ENCODE measurements at places on chromosomes 4 and X.

- no peak for DNase-seq
Observed at GRCh38 chrX:56029188-56029587, 203.0 kb upstream of the KLF8 start.

GRCh38 chr4:127558489-127559407 is 74.0 kb upstream of the INTU start:
- DNase-seq: no peak

DNA sequence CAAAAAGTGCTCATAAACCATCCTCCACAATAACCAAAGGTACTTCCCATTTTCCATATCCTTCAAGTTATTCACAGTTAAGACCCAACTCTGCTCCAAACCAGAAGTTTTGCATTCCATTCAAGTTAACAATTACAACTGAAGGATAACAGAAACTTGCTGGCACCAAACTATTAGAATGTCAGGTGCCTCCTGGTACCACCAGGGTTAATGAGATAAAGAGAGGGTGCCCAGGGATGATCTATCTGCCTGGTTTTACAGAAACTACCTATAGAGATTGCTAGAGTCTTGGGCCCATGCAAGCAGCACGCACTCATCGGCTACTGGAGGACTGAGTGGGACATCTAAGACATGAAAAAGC is 114.6 kb downstream of the RBM47 start:
- DNase-seq: no peak

- DNase-seq: peak; percentile 53
Observed at GRCh38 chr4:102734591-102735385, 26.0 kb downstream of the MANBA start.

DNA sequence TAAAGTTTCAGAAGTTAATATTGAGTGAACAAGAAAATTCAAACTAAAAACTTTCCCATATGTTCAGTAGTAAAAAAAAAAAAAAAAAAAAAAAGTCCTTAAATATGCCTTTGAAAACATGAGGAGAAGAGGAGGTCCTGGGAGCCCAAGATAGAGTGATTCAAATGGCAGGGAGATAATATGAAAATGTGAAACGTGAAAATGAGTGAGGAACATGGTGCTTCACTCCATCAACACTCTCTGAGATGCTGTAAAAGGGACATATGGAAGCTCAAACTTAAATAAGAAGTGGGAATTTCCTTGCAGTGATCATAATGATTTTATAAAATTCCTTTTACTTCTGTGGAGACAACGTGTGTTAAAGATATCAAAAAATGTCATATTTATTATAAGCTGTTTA is 423.9 kb downstream of the PABPC4L start:
- no peak for DNase-seq

DNA sequence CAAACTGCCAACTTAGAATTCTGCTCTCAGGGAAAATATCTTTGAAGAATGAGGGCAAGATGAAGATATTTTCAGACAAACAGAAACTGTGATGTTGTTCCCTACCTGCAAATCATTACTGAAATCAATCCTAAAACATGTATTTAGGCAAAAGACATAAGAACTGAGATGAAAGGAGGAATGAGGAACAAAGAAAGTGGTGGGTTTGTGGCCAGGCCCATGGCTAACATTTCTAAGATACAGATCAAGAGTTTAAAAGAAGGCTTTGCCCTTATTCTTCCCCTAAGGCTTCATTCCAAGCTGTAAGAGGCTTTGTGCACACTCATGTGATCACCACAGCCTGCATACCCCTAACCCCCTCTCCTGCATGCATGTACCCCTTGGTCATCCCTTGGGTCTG is 46.5 kb downstream of the ADGRG2 start:
- DNase-seq: no peak

DNA sequence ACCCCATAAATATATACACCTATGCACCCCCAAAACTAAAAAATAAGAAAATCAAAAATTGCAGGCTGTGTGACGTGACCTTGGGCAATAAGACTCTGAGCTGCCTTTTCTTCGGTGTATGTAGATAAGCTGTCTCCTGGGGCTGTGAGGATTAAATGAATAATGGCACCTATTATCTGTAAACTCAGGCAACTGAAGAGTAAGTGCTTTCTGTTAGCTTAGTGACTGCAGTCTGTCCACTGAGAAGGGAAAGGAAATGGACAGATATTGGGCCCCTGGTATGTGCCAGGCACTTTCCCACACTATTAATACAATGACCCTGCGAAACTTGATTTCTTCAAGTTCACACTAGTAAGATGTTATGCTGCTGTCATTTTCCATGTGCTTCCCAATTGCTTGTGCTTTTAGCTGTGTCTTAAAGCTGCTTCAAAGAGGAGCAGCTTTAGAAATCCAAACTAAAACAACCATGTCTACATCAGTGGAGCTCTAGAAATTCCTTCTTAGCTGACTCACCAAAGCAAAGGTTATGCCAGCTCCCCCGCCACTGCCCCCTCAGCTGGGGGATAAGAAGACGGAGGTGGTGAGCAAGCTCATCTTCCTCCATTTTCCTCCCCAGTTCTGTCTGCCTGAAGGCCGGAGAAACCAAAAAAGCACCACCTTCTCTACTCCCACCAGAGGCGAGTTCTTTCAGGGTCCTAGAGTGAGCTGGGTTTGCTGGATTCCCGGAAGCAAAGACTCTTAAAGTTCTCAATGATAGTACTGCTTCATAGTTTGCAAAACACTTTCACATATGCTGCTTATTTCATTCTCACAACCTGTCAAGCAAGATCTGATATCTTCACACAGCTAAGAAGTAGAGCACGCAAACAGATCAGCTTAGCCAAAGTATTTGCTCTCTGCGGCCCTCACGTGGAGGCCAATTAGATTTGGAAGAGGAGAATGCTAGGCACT is 8.8 kb upstream of the DGAT2L6 start:
- no peak for DNase-seq

DNA sequence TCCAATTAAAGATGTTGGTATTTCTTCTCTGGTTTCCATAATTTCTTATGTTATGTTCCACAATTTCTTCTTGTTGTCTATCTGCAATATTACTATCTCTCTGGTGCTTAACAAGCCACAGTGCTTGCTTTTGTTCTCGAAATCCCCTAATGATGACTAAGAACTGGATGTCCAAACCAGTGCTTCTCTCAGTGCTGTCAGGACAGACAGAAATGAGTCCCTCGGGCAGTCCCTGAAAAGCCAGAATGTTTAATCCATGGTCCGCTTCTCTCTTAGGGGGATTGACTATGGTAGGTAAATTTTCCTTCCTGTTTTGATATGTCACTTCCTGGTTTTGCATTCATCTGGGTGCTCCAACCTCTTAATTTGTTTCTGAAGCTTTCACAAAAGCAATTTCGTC is 321.6 kb upstream of the PCDH10 start:
- DNase-seq: peak; percentile 7

DNA sequence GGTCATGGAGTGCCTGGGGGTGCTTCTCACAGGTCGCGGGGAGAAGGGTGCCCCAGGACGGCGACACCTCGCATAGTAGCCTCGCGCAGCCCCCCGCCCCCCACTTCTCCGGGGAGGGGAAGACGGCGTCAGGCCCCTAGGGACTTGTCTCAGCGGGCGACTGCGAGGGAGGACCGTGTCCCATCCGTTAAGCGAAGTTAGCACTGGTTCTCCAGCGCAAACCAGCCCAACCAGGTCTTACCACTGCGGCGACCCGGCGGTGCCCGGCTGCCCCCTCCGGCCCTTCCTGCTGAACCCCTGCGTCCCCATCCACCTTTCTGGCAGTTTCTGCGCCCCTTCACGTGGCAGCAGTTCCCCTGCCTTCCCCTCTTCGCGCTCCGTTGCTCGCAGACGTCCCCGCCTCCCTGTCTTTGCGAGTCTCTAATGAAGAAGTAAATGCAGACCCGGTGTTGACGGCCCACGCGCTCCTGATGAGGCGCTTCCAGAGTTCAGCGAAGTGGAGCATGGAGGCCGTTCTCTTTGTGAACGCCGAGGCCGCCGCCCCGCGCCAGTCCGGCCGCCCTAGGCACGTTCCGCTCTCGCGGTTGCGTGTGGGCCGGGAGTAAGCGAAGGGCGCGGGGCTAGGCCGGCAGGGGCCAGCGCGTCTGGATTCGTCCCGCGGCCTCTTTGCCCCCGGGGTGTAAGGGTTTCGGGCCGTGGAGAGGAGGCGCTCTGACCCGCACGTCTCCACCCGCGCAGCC is 3.0 kb downstream of the SLIT2 start:
- no peak for DNase-seq

GRCh38 chr4:168769416-168769815 is 240.6 kb downstream of the CBR4 start:
- no peak for DNase-seq

- no peak for DNase-seq
Observed at GRCh38 chrX:128698573-128699181, 646.5 kb upstream of the ACTRT1 start.

- no peak for DNase-seq
Observed at GRCh38 chr4:108651014-108651791, 804 bp downstream of the OSTC start.

DNA sequence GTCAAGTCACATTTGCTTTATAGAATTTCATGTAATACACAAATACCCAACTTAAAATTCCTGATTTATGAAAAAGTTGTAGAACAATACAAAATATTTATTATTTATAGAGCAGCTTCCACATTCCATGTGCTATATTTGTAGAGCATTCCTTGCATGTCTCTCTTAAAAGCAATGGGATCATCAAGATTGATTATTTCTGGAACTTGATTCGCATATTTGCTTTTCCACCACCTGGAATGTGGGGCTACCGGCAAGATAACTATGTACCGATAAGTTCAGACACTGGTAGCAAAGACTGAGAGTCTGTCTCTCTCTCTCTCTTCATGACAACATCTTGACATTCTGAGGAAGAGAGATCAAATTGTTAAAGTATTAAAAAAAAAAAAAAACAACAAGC is 59.3 kb downstream of the MAPK10 start:
- no peak for DNase-seq

GRCh38 chrX:16882169-16882568 is 12.0 kb upstream of the RBBP7 start:
- no peak for DNase-seq

DNA sequence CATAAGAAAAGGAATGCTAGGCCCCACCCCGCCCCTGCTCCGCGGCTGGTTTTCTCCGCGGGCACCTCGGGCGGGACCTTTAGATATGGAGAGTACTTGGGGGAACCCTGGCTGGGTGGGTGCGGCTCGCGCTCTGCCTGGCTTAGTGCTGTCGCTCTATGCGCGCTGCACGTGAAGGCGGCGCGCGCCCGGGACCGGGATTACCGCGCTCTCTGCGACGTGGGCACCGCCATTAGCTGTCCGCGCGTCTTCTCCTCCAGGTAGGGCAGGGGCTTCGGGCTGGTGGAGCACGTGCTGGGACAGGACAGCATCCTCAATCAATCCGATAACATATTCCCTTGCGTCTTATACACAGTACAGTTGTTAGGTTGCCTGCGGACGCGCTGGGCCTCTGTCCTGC is 56.0 kb downstream of the MAGEB10 start:
- DNase-seq: no peak

- DNase-seq: no peak
Observed at GRCh38 chr4:7183780-7184460, 8.4 kb upstream of the SORCS2 start.

DNA sequence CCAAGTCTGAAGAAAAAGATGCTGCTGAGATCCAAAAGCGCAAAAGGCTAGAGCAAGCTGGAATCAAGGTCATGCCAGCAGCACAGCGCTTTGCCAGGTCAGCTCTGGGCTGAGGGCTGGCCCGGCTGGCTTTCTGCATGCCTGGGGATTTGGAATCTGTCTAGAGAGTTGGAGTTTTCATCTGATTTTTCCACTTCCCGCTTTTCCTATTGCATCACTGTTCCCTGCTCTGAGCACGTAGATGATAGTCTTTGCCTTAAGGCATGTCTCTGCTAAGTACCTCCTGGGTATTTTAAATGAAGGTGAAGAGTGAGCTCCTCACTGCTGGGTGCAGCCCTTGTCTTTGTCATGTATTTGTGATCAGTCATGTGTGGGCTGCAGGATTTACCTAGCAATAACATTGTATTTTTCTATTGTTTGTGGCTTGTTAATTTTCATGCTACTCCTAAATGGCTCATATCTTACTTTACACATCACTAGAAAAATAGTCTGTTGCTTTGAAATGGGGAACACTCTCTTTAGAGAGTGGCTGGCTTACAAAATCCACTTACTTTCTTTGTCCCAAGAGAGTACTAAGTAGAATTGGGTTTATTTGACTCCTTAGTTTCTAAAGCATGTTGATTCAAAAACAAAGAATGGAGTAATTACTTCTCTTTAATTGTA is 82.8 kb downstream of the LIMCH1 start:
- no peak for DNase-seq

DNA sequence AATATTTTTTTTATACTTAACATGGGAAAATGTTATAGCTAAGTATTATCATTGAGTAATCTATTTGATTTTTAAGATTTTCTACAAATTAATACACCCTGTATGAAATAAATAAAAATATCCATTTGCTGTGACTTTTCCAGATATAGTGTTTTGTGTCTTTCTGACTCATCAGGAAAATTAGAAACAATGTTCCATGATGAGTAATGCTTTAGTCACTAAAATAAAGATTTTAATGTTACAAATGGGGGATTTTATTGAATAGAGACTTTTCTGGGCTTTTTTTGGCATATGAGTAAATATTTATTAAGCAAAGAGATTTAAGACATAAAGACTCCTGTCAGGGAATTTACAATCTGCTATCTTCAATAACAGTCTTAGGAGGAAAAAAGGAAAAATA is 279.2 kb upstream of the NOCT start:
- no peak for DNase-seq

DNA sequence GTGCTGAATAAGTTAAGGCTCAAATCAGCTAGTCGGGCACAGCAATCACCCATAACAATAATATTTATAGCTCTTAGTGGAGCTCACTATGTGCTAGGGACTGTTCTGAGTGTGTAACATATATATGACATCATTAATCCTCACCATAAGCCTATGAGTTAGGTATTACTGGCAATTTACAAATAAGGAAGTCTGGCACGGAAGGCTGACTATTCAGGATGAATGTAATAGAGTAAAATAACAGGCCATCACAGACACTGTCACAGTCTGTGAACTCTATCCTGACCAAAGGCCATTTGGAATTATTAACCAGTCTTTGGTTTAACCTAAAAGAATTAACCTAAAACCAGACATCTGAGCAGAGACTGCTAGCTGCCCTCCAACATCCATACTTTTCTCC is 119.3 kb downstream of the C4orf51 start:
- DNase-seq: no peak

- no peak for DNase-seq
Observed at GRCh38 chr4:138209094-138209493, 33.1 kb downstream of the SLC7A11 start.

- DNase-seq: no peak
Observed at GRCh38 chr4:45324455-45325417, 598.4 kb upstream of the GNPDA2 start.

GRCh38 chr4:149521611-149522425 is 293.8 kb downstream of the IQCM start:
- DNase-seq: no peak

DNA sequence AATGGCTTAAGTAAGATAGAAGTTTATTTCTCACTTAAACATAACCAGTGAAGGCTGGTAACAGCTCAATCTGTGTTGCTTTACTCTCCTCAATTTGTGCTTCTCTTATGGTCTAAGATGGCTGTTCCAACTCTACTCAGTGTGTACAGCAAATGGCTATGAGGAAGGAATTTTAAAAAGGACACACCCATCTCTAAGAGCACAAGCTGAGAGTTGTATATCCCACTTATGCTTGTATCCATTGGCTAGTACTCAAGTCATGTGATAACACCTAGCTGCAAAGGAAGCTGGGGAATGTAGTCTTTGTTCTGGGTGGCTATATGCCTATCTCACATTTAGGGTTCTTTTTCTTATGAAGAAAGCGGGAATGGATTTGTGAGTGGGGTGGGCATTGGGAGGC is 63.3 kb downstream of the GPAT3 start:
- no peak for DNase-seq

GRCh38 chr4:80956421-80956820 is 74.1 kb upstream of the BMP3 start:
- DNase-seq: no peak

- DNase-seq: no peak
Observed at GRCh38 chrX:15977644-15978043, 123.0 kb upstream of the AP1S2 start.

Measured in GM13977 (cell line).